Activated T-cell treated with anti-CD3 and anti-CD28 coated beads for 1 hour (primary cell): ENCODE measurements at places on chromosomes 13 and 19.

GRCh38 chr13:76884186-76884906, 1.9 kb downstream of the KCTD12 start:
- no peak for DNase-seq

DNA sequence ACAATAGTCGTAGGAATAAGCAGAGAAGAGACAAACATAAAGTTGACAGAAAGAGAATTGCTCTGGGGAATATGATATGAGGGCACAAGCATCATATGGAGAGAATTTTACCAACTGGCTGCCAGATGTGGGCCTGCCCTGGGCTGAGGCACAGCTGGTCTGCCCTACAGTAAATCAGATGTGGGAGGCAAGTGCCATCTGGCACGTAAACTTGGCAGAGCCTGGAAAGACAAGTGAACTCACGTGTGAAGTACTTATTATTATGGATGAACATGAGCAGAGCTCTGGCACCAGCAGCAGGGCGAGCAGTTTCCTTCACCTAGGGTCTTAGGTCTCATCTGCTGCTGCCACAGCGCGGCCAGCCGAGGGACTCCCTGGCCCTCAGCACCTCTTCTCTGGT, 20.6 kb downstream of the PCDH8 start:
- no peak for DNase-seq

DNA sequence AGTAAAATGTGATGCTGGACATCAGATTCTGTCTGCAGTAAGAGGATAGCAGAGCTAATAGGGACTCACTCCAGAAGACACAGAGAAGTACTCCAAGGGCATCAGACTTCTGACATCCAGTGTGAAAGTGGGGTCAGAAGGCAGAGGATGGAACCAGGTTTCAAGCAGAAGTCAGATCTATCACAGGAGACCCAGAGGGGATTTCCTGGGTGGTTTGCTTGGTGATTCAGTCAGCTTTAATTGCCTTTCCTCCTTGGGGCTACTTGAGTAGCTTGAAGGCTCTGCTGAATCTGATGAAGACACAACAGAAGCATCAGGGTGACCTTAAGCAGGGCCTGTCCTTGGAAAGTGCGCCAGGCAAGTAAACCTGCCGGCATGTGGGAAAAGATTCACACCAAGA, 300.6 kb downstream of the COG6 start:
- no peak for DNase-seq

GRCh38 chr19:3804429-3804828, 18.2 kb upstream of the MATK start:
- DNase-seq = no peak

- DNase-seq = no peak
Measured at GRCh38 chr13:67967031-67967430, 736.9 kb upstream of the PCDH9 start.

GRCh38 chr13:67769063-67769986, 539.2 kb upstream of the PCDH9 start:
- no peak for DNase-seq

DNA sequence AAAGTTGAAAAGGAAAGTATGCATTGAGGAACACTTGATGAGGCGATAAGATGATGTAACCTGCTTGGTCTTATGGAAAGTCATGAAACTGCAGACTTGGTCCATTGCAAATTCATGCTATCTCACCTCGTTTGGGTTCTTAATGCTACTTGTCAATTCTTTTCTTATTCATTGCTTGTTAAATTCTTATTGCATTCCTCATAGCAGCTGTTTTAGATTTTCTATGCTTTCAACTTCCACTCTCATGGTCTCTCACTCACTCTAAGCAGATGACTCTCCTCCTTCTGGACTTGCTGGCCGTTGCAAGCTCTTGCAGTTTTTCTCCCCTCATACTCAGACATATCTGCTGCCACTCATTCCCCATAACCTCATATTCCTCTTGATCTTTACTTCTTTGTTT, 67.8 kb upstream of the CSNK1A1L start:
- no peak for DNase-seq

GRCh38 chr13:48334534-48335127, 31.1 kb downstream of the RB1 start:
- no peak for DNase-seq

DNA sequence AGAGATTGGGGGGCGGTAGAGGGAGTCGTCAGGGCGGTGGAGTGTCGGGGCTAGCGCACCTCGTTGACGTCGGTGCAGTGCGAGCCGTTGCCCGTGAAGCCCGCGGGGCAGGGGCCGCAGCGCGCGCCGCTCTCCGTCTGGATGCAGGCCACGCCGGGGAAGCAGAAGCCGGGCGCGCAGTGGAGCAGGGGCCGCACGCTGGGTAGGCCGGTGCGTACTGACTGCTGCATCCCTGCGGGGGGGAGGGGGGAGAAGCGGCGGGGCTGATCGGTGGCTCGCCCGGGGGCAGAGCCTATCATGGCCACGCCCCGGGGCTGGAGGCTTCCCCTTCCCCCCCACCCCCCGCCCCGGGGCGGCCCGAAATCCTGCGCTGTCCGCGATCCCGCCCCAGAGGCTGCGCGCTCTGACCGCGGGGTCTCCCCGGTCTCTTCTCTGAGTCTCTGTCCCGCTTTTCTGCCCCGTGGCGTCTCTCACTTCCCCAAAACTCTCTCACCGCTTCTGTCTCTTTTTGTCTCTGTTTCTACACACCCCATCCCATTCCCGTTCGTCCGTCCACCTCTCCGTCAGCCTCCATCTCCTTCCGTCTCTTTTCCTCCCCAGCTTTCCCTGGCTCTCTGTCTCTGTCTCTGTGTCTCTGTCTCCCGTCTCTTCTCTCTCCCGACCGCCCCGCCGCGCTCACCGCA, 1.1 kb downstream of the COMP start:
- DNase-seq = no peak

GRCh38 chr13:48501705-48502104, 31.2 kb downstream of the RCBTB2 start:
- DNase-seq = no peak

DNA sequence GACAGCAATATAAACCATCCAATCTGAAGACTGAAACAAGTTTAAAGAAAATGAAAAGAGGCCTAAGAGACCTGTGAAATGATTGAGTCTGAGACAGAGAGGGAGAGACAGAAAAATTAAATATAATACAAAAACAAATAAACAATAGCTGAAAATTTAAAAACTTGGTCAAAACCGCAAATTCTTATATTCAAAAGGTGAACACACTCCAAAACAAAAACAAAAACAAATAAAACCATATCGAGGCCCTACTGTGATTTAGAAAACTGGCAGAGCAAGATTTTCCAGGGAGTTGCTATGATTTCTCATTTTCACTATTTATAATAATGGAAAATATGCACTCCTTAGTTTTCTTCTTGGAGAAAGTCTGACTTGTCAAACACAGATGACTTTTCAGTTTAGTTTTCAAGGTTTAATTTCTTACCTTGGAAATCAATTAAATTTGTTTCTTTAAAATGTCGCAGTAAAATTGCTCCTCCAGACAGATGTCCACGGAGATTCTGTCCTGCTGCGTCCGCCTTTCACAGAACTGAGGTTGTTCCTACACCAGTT, 1420.3 kb downstream of the UQCRFS1 start:
- no peak for DNase-seq

GRCh38 chr19:6263735-6264444, 15.9 kb downstream of the MLLT1 start:
- no peak for DNase-seq

DNA sequence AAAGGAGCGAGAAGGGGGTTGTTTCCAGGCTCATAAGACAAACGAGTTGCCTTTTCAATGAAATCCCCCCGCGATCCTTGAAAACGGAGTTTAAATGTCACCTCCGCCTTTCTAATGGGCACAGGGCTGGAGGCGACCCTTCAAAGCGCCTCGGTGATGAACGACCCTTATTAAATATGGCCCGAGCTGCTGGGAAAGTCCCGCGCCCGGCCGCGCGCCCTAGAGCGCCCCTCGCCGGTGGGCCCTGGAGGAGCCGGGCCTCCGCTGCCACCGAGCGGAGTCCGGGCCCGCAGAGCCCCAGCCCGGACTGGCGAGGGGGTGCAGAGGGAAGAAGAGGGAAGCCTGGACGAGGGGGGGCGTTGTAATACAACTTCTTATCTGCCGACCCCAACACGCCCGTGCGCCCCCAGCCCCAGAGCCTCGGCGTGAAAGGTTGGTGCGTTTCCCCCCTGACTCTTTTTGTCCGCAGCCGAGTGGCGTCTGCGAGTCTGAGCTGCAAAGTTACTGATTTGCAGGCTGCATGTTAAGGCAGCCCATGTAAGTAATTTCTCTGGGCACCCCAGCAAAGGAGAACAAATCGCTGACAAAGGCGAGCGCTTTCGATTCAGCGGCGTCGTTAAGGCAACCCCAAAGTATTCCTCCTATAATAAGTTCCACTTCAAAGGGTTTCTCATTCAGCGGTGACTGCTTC, 11.9 kb downstream of the ZIC5 start:
- no peak for DNase-seq

- DNase-seq = no peak
Measured at GRCh38 chr13:42996584-42996983, 4.5 kb upstream of the EPSTI1 start.

- no peak for DNase-seq
Measured at GRCh38 chr19:40632311-40633036, 31.3 kb downstream of the LTBP4 start.

DNA sequence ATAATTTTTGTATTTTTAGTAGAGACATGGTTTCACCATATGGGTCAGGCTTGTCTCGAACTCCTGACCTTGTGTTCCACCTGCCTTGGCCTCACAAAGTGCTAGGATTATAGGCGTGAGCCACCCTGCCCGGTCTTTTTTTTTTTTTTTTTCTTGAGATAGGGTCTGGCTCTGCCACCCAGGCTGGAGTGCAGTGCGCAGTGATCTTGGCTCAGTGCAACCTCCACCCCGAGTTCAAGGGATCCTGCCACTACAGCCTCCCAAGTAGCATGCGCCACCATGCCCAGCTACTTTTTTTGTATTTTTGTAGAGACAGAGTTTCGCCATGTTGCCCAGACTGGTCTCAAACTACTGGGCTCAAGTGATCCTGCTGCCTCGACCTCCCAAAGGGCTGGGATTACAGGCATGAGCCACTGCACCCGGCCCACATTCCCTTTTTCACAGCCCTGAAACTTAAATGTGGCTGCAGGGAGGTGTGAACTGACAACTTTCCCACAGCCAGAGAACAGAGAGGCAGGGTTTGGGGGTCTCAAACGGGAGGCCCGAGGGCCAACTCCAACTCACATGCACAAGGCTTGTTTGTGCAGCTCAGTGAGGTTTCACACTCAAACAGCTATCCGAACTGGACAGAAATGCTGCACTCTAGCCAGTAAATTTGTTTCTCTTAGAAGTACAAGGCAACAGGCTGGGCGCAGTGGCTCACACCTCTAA, 4.4 kb upstream of the S1PR5 start:
- no peak for DNase-seq

GRCh38 chr19:45403781-45404556, 900 bp downstream of the PPP1R13L start:
- DNase-seq = peak; percentile 54

DNA sequence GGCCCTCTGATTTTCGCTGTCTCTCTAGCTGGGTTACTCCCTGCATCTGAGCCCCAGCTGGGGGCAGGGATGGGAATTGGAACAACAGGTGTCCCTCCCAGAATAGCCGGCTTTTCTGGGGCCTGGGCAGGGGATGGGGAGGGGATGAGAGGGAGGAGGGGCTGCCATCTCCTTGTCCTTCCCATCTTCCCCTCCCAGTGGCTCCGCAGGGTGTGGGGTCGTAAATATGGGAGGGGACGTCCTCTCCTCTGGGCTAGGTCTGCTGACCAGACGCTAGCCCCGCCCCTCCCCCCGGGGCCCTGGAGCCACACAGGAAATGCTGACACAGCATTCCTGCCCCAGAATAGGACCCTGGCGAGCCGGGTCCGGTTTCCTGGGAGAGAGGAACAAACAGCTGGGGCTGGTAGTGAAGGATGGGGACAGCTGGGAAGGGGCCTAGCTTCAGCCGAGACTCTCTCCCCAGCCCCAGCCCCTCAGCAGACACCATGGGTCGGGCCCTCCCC, 1.1 kb downstream of the RYR1 start:
- no peak for DNase-seq

GRCh38 chr13:49584771-49585182, 581 bp downstream of the RCBTB1 start:
- DNase-seq = no peak

- DNase-seq = no peak
Measured at GRCh38 chr13:42875475-42876269, 94.3 kb downstream of the FAM216B start.

- no peak for DNase-seq
Measured at GRCh38 chr13:95740979-95741320, 64.0 kb downstream of the DNAJC3 start.

GRCh38 chr19:44892932-44893331, 1.9 kb downstream of the TOMM40 start:
- DNase-seq = no peak

- no peak for DNase-seq
Measured at GRCh38 chr13:65841156-65841555, 1389.0 kb downstream of the PCDH9 start.

- DNase-seq = no peak
Measured at GRCh38 chr13:34750078-34750931, 191.8 kb upstream of the NBEA start.

GRCh38 chr19:10826846-10827245, 9.2 kb downstream of the TMED1 start:
- no peak for DNase-seq

DNA sequence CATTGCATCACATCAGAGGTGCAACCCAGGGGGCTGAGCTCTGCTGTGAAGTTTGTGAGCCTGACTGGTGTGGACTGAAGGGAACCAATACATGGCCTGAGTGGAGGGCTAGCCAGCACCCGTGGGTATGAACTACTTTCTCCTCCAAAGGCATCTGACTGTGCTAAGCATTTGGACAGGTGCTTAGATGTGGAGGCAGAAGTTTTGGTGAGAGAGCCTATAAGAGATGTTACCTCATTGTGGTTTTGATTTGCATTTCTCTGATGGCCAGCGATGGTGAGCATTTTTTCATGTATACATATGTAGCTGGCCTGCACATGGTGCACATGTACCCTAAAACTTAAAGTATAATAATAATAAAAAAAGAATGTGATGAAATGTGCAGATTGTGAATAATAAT, 46.9 kb downstream of the TEX29 start:
- no peak for DNase-seq

DNA sequence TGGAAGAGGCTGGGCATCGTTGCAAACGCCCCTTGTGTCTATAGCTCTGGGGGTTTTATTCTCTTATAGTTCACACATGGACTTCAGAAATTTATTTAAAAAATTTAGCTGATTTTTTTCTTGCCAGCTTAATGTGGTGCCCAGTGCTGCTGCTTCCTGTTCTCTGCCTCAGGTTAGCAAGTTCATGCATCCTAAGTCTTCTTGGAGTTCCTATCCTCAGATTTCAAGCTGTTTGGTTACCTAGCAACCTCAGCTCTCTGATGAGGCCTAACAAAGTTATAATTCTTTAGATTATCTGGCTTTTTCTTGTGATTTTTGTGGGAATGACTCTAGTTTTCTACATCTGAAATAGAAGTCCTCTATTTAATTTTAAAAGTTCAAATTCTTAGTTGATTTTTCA, 250.9 kb downstream of the MAB21L1 start:
- DNase-seq = no peak
